ENCODE measurements at places on chromosomes 16 and 17. TPM values are rescaled to one million over a fixed set of nuclear protein-coding genes. Genes with fewer than 3 reads are reported as not detected.
A peak's percentile ranks its signal among the peaks of the same experiment; 100 is the strongest.

Gene CLEC19A
- total RNA-seq, result not detected

Gene FAAP100
- total RNA-seq, result 13.9 TPM

Gene IRX3
- 16.4 TPM for total RNA-seq

Gene MMP2
- total RNA-seq, result 0.31 TPM

Gene CD79B
- total RNA-seq, result not detected

Gene PIK3R6
- total RNA-seq, result not detected

- no peaks in the 10 kb centered on the region for H3K27me3 ChIP-seq
- no peaks in the 10 kb centered on the region for H3K4me1 ChIP-seq
- no peaks in the 10 kb centered on the region for H3K36me3 ChIP-seq
- H3K27ac ChIP-seq, result no peak overlapping the region
Measured at GRCh38 chr17:36107660-36108059, 4.0 kb downstream of the CCL4 start.

DNA sequence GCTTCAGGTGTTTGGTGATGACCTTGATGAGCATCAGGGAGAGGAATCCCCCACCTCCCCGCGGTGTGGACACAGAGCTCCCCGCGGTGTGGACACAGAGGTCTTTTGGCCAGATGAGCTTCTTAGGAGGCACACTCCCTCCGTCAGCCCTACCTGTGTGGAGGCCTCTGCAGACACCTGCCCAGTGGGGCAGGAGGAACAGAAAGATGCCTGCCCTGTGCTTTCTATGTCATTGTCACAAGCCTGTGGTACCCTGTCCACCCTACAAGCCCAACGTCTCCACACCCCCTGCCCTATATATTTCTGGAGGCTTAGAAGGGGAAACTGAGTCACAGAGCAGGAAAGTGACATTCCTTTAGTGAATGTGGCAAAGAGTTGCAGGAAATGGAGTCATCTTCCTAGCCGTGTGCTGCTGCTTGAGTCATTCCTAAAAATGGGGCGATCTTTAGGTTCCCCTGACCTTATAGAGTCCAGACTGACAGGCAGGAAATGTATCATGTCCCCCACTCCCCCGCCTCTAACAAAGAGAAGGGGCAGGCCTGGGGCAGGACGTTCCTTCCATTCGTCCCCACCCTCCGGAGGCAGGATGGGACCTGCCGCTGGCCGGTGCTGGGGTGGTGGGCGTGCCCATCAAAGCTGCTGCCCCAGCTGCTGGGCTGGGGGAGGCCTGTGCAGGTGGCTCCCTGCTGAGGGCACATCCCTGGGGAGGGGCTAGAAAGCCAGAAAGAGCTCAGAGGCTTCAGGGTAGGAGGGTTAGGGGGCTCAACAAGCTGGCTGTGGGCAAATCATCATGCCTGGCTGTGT is 1.0 kb upstream of the C16orf74 start:
- H3K27me3 ChIP-seq, result peaks cover 37% of the 10 kb centered on the region
- no peak overlapping the region for H3K27ac ChIP-seq
- no peaks in the 10 kb centered on the region for H3K36me3 ChIP-seq
- DNase-seq, result no peak
- H3K4me1 ChIP-seq, result 0 out of 2 replicates have a peak, but pooled peaks cover 22% of the 10 kb centered on the region

- no peak overlapping the region for H3K4me3 ChIP-seq
- no peak overlapping the region for H3K27ac ChIP-seq
- no peak for DNase-seq
- H3K4me1 ChIP-seq, result peaks cover 5% of the 10 kb centered on the region
- H3K36me3 ChIP-seq, result no peaks in the 10 kb centered on the region
Measured at GRCh38 chr17:68108313-68109000, 72.9 kb downstream of the KPNA2 start.

DNA sequence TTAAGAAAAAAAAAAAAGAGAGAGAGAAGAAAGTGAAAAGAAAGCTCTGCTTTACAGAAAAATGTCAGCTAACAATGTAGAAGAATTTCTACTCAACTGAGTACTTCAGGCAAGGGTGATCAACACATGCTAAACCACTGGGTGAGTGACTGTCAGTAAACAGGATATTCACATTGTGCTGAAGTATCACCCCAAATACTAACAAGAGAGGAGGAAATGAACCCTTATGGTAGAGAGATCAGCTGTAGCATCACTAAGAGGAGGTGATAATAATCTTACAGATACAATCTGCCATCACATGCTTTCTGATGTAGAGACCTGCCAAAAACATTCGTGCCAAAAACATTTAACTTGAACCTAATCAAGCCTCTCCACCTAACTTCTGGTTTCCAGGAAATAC is 30.7 kb upstream of the ICAM2 start:
- no peak overlapping the region for H3K27ac ChIP-seq
- H3K4me1 ChIP-seq, result no peaks in the 10 kb centered on the region
- H3K36me3 ChIP-seq, result peaks cover 81% of the 10 kb centered on the region
- DNase-seq, result no peak
- H3K27me3 ChIP-seq, result no peaks in the 10 kb centered on the region
- H3K4me3 ChIP-seq, result no peak overlapping the region

GRCh38 chr17:76104140-76104895 is 731 bp upstream of the EXOC7 start:
- DNase-seq, result peak; percentile 61
- H3K4me3 ChIP-seq, result peak overlapping the region; percentile 78
- peak overlapping the region; percentile 83 for H3K27ac ChIP-seq

DNA sequence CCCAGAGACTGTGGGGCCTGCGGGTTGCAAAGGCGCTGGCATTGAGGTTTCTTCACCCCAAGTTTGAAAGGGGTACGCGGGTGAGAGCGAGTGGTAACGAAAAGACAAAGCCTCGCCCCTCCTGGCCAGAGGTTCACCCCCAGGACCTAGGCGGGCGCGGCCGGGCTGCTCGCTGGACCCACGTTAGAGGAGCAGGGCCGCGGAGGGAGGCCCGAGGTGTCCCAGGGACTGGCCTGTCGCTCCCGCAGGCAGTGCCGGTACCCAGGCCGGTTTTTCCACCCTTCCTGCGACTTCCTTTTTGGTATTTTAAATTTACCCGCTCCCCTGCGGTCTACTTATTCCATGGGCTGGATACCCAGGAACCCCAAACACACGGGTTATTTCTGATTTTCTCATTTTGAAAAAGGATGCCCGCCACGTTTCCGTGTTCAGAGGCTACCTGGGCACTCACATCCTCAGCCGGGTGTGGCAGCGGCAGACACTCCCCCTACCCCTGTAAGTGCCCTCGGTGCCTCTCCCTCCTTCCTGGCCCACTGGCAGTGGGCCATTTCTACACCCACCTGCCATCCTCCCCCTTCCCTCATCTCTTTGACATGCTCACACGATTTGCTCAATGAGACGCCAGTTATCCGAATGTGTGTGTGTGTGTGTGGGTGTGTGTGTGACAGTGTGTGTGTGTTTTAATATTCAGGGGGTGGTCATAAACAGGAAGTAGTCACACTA is 1.6 kb upstream of the FOXL1 start:
- H3K4me1 ChIP-seq, result peaks cover 9% of the 10 kb centered on the region
- H3K4me3 ChIP-seq, result no peak overlapping the region
- H3K27ac ChIP-seq, result no peak overlapping the region
- peaks cover 94% of the 10 kb centered on the region for H3K27me3 ChIP-seq

DNA sequence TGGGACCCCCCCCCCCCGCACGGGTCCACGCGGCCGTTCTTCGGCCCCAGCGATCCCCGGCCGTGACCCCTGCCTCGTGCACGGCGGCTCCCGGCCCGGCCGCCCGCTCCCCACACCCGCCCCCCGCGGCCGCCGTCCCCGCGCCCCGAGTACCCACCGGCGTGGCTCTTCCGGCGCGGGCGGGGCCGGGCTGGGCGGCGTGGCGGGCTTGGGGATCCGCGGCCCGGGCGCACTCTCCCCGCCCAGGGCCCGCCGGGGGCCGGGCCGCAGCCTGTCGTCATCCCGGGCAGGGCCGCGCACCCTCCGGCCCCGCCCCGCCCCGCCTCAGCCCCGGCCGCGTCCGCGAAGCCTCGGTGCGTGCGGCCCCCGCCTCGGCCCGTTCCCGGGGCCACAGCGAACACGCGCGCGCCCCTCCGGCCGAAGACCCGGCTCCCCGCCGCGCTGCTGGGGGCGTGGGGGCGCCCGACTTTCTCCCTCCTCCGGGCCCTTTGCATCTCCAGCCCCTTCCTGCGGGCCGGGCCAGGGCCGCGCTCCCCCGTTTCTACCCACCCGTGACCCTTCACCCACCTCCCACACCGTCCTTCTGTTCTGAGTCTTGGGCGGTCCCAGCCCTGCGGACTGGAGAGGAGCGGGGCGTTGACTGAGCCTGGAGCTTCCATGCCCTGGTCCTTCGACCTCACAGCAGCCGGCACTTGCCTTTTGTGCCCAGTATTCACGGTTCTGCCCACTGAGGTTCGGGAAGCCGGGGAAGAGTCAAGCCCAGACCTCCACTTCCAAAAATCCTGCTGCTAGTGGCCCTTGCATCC is 840 bp downstream of the MYO1C start:
- H3K27ac ChIP-seq, result peak overlapping the region; percentile 74
- H3K36me3 ChIP-seq, result no peaks in the 10 kb centered on the region
- no peaks in the 10 kb centered on the region for H3K27me3 ChIP-seq
- peak overlapping the region; percentile 85 for H3K4me3 ChIP-seq
- no peak for DNase-seq

All from HepG2 (cell line).